ENCODE measurements at places on chromosomes 5 and 9.

DNA sequence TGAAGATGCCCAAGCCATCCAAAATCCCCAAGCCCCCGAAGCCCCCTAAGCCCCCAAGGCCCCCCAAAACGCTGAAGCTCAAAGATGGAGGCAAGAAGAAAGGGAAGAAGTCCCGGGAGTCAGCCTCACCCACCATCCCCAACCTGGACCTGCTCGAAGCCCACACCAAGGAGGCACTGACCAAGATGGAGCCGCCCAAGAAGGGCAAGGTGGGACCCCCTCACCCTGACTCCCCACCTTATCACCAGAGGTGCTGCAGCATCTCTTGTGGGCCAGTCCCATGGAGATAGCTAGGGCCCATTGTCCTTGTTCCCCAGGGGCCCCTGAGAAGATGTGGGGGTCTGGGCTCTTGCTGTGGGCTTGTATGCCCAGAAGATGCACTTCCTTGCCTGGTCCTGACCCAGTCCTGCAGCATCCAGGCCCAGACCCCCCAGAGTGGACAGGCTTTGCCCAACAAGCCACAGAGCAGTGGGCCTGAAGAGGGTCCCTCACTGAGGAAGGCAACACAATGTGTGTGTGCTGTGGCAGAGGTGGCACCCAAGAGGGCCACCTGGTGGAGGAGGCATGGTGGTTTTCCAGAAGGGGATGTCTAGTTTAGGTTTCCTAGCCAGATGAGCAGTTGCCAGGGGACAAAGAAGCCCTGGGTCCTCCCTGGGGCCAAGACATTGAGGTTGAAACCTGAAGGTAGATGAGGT is 84.1 kb downstream of the PHF2 start:
- no peak for DNase-seq

GRCh38 chr5:176816791-176817347 is 6.5 kb downstream of the UNC5A start:
- no peak for DNase-seq

GRCh38 chr9:111969061-111969460 is 72.4 kb downstream of the UGCG start:
- DNase-seq, result no peak

GRCh38 chr5:8906303-8906967 is 639.4 kb downstream of the SEMA5A start:
- DNase-seq, result no peak

- DNase-seq, result peak; percentile 15
Measured at GRCh38 chr5:156879665-156880285, 29.7 kb downstream of the PPP1R2B start.

Measured in GM13976 (cell line).